Caki2 (cell line): ENCODE measurements at places on chromosomes 2 and 18.

DNA sequence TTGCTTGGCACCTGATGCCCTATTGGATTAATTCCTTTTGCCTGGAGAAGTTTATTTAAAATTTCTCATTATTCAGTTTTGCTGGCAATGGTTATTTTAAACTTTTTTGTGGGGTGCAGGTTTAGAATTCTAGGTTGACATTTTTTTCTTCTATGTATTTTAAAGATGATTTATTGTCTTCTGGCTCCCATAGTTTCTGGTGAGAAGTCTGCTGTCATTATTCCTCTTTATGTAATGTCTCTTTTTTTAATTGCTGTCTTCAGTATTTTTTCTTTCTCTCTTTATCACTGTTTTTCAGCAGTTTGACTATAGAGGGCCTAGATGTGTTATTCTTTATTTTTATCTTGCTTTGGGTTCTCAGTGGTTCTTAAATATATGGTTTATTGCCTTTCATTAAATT lies 182.2 kb upstream of the STON1 start:
- DNase-seq, result peak; percentile 27

DNA sequence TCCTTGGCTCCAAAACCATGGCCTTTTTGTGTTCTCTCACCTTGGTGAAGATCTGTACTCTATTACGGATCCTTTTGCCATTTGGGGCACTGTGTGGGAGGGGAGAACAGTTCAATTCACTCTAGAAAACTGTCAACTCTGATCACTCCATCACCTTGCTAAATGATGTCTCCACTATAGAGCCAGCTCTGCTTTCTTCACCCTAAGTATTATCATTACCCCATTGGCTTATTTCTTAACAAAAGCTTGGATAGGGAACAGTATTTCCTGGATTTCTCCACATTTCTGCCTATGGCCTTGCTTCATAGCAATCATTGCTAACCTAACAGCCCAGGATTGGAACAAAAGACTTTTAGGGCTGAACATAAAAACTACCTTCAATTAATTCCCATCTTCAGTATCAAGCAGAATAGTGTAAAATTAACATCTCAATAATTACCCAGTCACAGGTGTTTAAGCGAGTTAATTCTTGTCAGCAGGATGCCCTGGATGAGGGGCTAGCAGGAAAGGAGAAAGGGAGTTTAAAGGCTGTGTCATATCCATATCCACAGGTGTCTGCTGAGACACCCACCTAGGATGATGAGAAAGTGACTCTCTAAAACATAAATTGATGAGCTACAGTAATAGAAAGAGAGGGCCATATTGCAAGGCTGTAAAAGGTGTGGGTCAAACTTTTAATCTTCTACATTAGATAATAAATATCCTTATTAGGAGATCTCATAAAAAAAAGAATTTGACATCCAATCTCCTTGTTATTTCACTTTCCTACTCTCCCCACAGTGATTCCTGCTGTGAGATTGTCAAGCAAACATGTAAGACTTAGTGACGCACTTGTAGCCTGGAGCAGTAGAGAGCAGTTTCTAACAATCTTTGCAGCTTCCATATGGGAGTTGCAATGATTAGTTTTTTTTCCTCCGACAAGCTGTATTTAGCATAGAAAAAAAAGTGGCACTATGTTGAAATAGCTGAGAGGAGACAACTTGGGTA lies 589.5 kb upstream of the NXPH2 start:
- DNase-seq, result no peak

GRCh38 chr18:26919627-26920026 lies 54.1 kb upstream of the AQP4 start:
- DNase-seq, result peak; percentile 2

DNA sequence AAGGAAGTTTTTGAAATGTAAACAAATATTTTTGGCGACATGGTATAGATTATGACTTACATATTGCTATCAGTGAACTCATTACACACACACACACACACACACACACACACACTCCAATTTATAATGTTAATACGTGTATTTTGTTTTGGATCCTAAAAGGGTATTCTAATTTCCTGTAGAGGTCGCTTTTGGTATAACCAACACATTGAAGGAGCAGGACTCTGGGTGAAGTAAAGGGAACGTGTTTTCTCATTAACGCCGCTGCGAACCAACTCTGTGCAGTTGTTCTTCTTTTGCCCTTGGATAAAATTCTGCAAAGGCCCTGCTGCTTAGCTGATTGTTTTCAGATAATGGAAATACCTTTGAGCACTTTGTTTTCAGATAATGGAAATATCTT lies 190.4 kb downstream of the PMAIP1 start:
- DNase-seq, result no peak

GRCh38 chr18:75291460-75291859 lies 80.9 kb downstream of the TSHZ1 start:
- DNase-seq, result no peak

GRCh38 chr2:46849721-46850556 lies 65.7 kb downstream of the MCFD2 start:
- peak; percentile 70 for DNase-seq

DNA sequence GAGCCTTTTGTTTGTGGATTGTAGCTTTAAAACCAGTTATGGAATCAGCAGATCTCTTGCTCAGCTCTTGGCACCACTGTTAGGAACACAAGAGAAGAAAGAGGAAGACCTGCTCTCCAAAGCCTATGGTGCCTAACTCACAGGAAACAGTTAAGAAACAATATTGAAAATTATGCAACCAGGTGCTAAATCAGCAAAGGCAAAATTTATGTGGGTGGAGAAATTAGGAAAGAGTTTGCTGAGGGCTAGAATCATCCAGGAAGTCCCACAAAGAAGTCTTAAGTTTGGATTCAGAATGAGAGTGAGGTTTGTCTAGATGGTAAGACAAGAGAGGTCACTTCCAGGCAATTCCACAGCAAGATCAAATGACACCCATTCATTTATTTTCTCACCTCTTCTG lies 49.4 kb downstream of the AOX1 start:
- DNase-seq, result no peak

GRCh38 chr2:464562-465309 lies 176.8 kb upstream of the ALKAL2 start:
- no peak for DNase-seq

- no peak for DNase-seq
Measured at GRCh38 chr2:170665743-170666142, 49.4 kb upstream of the SP5 start.

DNA sequence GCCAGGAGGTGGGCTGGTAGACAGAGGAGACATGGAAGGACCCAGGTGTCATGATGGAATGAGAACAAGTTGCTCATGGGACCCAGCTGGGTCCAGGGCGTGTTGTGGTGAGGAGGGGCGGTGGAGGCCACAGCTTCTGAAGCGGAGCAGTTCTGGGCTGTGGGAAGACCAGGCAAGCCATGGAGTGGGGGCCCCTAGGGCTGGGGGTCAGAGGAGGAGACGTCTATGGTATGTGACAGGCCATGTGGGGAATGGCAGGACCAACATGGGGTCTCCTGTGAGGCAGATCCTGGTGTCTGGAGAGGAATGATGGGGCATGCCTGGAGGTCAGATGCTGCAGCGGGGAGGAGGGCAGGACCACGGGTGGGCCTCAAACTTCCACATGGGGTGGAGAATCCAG lies 16.9 kb downstream of the MYO7B start:
- no peak for DNase-seq

DNA sequence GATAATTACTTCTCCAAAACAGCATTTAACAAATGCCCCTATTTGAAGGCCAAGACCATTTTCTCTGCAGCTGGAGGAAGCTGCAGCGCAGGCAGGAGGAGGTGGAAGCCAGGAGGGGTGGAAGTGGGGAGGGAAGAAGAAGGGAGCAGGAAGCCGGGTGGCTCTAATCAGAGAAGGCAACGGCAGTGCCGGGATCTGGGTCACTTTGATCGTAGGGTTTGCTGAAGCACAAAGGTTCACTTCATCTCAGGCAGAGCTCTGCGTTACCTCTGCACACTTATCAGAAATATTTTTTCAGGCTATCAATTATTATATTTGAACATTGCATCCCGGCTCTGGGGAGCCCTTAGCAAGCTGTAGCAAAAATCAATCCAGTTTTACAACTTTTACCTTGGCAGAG lies 315.8 kb upstream of the POU3F3 start:
- DNase-seq, result no peak

- DNase-seq, result no peak
Measured at GRCh38 chr18:53735526-53735925, 488.9 kb downstream of the MBD2 start.

DNA sequence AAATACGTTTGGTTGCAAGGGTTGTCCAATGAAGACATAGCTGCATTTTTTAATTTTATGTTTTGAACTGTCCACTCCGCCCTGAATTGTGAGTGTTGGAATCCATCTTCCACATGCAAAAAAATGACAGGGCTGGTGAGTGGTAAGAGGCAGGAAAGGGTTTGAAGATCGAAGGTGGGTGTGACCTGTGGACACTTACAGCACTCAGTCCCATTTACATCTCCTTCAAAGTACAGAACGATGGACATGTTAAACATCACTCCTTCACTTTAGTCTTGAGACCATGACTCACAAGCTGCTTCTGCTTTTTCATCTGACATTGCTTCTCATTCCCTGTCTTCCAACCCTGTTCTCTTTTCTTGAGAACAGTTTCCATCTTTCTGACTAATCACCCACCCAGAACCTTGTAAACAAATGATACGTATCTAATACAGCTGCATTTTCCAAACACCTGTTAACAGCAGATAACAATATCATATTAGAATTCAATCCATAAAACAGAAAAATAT lies 179.3 kb downstream of the ZNF516 start:
- no peak for DNase-seq
